Activated CD8-positive, alpha-beta memory T cell treated with anti-CD3 and anti-CD28 coated beads for 24 hours (primary cell): ENCODE measurements at places on chromosomes 13 and 19.

GRCh38 chr19:30784850-30785457 lies 412.8 kb downstream of the ZNF536 start:
- DNase-seq = peak; percentile 80

GRCh38 chr19:5515737-5516136 lies 52.0 kb downstream of the TINCR start:
- DNase-seq = no peak

DNA sequence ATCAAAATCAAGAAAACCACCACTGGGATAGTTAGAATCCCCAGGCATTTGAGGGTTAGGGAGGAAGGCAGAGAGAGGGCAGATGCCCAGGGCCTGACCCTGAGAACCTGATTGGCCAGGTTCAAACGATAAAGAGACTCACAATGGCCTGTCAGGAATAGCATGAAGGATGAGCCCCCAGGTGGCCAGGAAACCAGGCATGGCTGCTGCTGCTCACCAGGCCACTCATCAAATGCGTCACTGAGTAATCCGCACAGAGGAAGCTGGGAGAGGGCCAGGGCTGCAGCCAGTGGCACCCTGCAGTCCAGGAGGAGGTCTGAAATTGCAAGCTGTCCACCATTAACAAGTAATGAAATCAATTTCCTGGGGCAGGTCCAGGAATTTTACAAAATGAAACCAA lies 111.3 kb downstream of the KATNAL1 start:
- no peak for DNase-seq

DNA sequence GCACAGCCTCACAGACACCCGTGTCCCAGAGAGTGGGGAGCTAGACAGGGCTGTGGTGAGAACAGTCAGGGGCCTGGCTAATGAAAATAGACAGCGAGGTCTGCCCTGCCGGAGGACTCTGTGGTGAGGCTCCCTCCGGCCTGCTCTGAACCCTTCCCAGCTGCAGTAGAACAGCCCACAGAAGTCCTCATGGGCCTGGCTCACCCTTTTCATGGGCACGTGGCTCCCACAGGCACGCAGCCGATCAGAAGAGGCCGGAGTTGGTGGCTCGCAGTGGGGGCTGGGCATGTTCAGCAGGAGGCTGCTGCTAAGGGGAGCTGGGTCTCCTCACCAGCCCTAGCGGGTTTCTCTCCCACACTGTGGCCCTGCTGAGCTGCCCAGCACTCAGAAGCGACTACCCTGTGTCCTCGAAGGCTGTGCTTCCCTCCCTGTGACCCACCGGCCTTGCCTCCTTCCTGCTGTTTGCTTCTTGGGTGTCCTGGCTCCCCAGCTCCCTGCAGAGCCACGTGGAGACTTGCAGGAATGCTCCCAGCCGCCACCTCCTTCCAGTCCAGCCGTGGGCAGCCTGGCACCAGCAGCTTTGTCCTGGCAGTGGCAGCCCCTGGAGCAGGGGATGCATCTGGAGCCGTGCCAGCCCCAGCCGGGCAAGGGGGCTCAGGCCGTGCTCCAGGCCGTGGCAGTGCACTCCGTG lies 138.7 kb downstream of the KDM4B start:
- no peak for DNase-seq

DNA sequence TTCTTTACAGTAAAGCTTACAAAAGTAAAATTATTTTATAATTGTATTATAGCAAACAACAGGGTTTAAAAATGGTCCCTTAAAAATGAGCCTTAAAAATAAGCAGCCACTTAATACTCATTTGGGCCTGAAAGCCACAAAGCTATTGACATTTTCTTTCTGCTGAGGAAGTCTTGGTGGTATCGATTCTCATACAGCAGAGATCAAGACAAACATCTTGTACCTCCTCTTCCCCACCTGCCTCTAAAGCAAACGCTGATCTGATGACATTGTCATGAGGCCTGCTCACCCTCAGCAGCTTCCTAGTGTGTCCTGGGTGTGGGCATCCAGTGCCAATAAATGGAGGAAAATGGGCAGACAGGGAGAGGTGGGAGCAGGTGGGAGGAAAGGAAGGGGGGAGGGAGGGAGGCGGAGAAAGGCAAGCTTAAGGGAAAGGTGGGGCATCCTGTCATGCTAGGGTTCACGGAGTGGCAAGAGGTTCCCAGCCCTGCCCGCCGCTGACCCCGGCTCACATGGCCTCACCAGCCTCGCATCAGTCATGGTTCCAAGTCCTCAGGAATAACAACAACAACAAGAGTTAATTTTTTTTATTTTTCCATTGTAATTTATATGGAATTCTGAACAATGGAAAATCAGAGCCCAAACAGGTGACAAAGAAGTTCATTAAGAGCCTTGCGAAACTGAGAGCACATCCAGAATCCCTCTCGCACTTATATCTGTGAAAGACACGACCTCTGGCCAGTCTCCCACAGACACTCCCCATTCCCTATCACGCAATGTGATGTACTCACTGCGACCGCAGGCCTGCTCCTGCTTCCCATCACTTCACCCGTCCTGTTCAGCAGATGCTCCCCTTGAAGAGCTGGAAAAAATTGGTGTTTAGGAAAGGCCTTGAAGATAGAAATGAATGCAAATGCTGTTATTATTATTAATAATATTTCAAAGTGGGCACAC lies 15.1 kb upstream of the ATP11A start:
- peak; percentile 49 for DNase-seq

DNA sequence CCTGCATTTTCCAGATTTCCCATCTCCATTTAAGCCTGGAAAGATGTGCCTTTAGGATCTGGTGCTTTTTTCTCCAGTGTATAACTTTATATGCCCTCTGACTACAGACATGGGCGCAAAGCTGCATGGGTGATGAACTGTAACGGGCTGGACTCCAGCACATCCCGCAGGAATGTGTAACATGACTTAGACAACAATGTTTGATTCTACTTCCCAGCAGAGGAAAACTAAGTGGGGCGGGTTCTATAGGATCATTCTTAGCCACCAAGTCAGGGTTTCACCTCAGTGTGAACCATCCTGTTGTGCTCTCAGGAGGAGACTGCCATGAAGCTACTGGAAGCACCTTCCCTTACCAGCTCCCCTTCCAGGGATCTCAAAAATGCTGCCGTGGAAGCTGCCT lies 93.2 kb upstream of the SERP2 start:
- no peak for DNase-seq

- no peak for DNase-seq
Measured at GRCh38 chr13:39670445-39670844, 15.0 kb downstream of the COG6 start.

DNA sequence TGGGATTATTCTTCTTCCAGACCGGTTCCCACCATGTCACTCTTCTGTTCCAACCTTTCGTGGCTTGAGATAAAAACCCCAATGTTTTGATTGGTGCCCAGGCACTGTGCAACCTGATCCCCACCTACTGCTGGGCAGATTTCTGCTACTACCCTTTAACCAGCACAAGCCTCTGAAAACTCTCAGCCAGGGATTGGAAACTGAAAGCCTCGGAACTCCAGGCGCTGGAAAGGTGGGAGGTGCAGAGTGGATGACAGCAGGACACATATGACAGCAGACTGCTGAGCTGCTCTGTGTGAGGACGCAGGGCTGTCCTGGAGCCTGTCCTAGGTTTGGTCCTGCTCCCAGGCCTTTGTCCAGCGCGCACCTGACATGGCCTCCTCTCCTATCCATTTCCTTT lies 68.5 kb upstream of the GTF3A start:
- DNase-seq = no peak

GRCh38 chr13:42369071-42369797 lies 97.3 kb downstream of the AKAP11 start:
- DNase-seq = no peak

GRCh38 chr13:41019011-41019487 lies at the start of gene ELF1:
TSS of gene ELF1 (minus strand) at chr13:41019316. CDS start at chr13:40982054, 37,262 bp downstream.
- no peak for DNase-seq

GRCh38 chr13:50075619-50076097 lies 60.4 kb downstream of the KCNRG start:
- no peak for DNase-seq

GRCh38 chr19:3743486-3743885 lies 18.0 kb downstream of the APBA3 start:
- no peak for DNase-seq

GRCh38 chr19:4046946-4047683 lies 19.6 kb downstream of the ZBTB7A start:
- no peak for DNase-seq

GRCh38 chr19:18418483-18419194 lies 559 bp upstream of the SSBP4 start:
- no peak for DNase-seq

GRCh38 chr13:75766636-75767035 lies 130.5 kb downstream of the LMO7 start:
- no peak for DNase-seq

- no peak for DNase-seq
Measured at GRCh38 chr19:5154799-5155426, 185.7 kb downstream of the PTPRS start.

DNA sequence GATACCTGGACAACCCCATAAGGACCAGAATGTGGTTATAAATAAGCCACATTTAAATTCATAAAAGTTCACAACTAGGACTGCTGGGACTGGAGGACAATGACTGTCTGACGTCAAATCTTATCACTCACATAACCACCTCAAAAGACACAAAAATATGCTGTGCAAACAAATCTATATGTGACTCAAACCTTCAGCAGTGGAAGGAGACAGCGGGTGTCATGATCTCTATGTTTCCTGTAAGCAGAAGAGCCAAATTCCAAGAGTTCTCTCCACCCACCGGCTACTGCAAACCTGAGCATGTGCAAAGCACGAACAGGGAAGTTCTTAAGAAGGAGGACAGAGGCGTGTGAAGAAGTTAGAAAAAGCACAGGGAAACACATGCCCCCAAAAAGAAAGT lies 113.2 kb downstream of the MYCBP2 start:
- DNase-seq = no peak

GRCh38 chr13:30832845-30833332 lies 73.2 kb upstream of the MEDAG start:
- peak; percentile 63 for DNase-seq

GRCh38 chr13:80360453-80360800 lies 19.5 kb upstream of the SPRY2 start:
- DNase-seq = no peak

GRCh38 chr19:6073858-6074708 lies 36.2 kb downstream of the RFX2 start:
- DNase-seq = no peak

DNA sequence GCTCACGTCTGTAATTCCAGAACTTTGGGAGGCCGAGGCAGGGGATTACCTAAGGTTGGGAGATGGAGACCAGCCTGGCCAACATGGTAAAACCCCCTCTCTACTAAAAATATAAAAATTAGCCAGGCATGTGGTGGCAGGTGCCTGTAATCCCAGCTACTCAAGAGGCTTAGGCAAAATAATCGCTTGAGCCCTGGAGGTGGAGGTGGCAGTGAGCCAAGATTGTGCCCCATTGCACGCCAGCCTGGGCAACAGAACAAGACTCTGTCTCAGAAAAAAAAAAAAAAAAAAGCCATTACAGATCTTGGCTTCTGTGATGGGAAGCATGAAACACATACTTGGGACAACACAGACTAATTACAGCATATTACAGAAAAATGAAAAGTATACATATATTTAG lies 1404.5 kb upstream of the SPRY2 start:
- no peak for DNase-seq

DNA sequence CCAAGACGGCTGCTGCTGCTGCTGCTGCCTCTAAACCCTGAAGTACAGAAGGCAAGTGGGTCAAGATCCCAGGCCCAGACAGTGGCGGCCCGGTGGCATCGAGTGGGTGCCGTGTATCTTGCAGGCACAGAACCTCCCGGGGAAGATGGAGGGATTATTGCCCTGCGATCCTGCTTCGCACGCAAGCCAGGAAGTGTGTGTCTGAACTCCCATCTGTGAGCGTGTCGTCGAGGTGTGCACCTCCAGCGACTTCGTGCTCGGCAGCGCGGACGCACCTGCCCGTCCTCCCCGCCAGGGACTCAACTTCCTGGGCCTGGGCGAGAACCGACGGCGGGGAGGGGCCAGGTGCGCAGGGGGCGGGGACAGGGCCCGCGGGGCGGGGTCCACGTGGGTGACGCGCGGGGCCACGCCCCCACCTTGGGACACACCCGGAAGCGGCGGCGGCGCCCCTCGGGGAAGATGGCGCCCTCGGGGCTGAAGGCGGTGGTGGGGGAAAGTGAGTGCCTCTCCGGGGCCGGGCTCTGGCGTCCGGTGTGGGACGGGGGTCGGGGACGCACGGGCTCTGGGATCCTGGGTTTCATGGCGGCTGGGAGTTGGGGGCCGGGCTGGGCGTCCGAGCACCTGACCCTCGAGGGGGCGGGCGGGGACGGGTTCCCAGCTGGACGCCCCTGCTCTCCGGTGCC lies at the start of gene STXBP2:
STXBP2 (plus strand) TSS at position 420 of the 683 bp plus-strand sequence; CDS start at position 460, 40 bp downstream.
- DNase-seq = peak; percentile 98

GRCh38 chr13:42125046-42125445 lies 76.6 kb downstream of the DGKH start:
- no peak for DNase-seq

GRCh38 chr13:19810996-19811881 lies 28.5 kb upstream of the PSPC1 start:
- DNase-seq = no peak

DNA sequence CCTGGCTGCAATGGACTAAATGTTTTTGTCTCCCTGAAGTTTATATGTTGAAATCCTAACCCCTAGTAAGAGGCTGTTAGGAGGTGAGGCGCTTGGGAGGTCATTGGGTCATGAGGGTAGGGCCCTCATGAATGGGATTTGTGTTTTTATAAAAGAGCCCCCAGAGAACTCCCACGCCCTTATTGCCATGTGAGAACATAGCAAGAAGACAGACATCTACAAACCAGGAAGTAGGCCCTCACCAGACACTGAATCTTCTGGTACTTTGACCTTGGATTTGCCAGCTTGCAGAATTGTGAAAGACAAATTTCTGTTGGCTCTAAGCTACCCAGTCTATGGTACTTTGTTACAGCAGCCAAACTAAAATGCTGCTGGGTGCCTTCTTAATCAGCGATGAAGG lies 96.1 kb upstream of the SPATA13 start:
- DNase-seq = no peak

DNA sequence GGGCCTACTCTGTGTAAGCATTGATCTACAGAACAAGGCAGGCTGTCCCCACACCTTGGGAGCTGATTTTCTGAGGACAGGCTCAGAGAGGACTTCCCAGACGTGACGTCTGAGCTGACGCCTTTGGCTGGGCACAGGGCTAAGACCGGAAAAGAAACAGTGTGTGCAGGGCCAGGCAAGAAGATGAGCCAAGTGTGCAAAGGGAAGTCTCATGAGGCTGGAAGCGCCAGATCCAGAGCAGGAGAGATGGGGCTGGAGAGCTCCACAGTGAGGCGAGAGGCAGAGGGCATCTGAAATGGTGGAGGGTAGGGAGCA lies 12.7 kb downstream of the IGLON5 start:
- no peak for DNase-seq

- DNase-seq = no peak
Measured at GRCh38 chr19:13083627-13084026, 19.0 kb downstream of the LYL1 start.

DNA sequence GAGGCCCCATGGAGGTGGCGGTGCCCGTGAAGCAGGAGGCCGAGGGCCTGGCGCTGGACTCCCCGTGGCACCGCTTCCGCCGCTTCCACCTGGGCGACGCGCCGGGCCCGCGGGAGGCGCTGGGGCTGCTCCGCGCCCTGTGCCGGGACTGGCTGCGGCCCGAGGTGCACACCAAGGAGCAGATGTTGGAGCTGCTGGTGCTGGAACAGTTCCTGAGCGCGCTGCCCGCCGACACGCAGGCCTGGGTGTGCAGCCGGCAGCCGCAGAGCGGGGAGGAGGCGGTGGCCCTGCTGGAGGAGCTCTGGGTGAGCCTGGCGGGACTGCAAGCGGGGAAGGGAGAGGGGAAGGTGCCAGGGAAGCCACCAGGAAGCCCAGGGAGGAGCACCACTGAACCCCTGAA lies 5.8 kb downstream of the ZNF444 start:
- no peak for DNase-seq

GRCh38 chr13:82436099-82436585 lies 1446.1 kb downstream of the SLITRK1 start:
- DNase-seq = no peak

GRCh38 chr13:67277581-67277980 lies 47.4 kb upstream of the PCDH9 start:
- no peak for DNase-seq
